ENCODE measurements at places on chromosomes 7 and 10.

DNA sequence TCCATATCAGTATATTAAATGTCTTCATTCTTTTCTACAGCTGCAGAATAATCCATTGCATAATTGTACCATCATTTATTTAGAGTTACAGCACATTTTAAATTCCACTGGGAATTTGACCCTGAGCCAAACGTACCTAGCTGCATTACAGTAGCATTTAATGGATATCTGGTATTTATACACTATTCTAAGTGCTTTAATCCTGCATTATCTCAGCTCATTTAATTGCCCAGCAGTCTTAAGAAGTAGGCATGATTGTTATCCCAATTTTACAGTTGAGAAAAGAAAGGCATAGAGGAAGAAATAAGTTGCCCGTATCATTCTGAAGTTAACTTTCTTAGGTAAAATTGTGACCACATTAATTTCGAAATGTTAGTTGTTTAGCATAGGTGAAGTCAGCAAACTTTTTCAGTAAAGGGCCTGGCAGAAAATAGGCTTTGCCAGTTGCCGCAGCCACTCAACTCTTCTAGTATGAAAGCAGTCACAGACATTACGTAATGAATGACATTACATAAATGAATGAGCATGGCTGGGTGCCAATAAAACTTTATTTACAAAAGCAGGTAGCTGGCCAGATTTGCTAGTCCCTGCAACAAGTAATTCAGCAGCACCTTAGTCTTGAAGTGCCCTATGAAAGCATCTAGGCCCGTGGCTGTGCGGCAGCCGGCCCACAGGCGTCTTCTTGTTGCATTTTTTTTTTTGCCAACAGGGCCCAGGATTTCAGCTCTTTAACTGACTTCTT, 30.0 kb downstream of the GUSB start:
- no peak for DNase-seq

GRCh38 chr10:53284615-53285182, 512.1 kb upstream of the MBL2 start:
- no peak for DNase-seq

- no peak for DNase-seq
Measured at GRCh38 chr10:88080213-88080612, 216.8 kb downstream of the PTEN start.

DNA sequence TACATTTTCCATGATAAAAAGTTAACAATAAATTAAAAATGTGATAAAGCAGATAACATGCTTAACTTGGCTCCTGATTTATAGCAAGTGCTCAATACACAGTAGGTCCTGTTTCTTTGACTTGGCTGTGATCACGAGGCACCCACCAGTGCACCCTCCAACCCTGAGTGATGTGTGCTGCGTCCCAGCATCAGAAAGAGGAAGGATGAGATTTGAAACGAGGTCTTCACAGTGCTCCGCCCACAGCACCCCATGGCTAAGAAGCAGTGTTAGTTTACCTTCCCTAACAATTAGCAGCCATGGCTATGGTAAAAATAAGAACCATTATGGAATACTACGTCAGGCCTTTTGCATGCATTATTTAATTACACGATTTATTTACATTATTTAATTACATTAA, 292.0 kb upstream of the ZMIZ1 start:
- peak; percentile 9 for DNase-seq

DNA sequence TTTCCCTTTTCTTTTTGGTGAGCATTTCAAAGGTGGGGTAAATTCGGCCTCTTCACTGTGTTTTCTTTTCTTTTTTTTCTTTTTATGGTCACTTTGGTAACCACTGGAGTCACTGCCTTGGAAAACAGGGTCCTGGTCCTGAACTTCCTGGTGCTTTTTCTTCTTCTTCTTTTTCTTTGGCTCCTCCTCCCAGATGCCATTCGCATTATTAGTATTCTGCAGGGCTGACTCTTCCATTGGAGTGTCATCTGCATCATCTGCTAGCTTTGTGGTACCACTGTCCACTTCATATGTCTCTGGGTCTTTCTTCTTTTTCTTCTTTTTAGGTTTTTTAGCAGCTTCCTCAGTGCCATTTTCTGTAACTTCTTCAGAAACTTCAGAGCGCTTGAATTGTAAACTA, 10.5 kb downstream of the POLR1F start:
- no peak for DNase-seq

DNA sequence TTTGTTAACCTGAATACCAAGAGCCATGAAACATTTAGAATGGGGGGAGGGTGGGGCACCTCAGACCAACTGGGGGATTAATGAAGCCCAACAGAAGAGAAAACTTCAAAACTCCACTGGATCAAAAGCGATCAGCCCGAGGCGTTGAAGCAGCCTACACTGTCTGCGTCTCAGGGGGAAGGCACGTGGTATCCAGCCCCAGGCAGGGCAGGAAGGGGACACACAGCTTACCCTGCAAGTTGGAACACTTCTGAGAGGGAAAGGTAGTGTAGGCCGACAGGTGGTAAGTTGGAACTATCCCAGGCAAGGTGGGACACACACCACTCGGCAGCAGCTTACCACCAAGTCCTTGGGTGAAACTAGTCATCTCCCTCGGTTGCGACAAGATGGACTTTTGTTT, 102.9 kb downstream of the TAX1BP1 start:
- no peak for DNase-seq

- peak; percentile 70 for DNase-seq
Measured at GRCh38 chr10:103580430-103580829, 86.9 kb downstream of the NEURL1 start.

DNA sequence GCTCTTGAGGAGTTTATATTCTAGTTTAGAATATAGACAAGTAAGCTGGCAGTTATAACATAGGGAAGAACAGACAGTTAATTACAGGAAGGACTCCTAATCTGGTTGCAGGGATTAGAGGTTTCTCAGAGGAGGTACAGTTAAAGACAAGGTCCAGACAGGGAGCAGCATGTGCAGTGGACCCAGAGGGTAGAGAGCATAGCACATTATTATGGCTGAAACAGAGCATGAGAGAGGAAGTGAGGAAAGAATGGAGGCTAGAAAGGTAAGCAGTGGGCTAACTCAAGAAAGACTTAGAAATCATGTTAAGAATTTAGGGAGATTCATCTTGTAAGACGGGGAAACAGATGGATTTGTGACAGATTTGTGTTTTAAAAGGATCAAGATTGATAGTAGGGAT, 9.7 kb downstream of the MIOS start:
- DNase-seq = no peak

DNA sequence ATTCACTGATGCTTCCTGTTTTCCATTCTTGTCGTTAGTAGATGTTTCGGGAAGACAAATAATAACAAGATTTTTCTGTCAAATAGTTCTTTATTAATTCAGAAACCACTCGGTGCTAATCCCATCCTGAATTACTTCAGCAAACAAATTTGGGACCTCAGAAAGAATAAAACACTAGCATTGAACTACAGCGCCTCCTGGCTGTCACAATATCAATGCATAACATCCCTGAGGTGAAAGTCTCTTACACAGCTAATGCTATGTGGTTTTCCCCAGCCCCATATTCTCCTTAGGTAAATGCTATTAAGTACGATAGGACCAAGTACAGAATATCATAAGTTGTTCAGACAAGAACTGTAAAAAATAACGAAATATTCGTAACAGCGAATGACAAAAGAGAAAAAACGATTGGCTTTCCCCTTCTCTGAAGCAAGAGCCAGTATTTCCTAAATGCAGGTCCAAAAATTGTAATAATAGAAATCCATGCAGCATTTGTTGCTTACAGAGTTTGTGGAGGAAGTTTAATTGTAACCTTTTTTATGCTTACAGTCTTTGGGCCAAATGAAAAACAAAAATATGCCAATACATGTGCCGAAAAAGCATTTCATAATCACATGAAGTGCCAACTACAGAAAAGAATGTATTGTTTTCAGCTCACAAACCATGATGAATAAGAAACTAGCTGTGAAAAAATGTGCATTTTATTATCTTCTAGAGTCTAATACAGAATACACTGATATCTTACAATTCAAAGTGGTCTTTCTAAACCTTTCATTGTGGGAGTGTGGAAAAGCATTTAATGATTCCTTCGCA, 47.3 kb downstream of the MYPN start:
- peak; percentile 68 for DNase-seq

DNA sequence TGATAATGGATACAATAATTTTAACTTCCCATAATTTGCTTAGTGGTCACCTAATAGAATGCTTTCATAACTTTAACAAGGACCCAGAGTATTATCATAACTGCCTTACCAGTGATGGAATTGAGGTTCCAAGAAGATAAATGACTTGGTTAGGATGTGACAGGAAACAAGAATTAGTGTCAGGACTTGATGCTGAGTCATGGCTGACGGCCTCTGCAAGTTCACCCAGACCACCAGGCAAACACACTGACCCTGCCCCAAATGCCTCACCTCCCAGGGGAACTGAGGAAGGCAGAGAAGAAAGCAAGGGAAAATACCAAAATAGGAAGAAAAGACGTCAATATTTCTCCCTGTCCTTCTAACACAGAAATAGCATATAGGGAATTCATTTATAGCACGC, 636.3 kb downstream of the PARD3 start:
- no peak for DNase-seq

DNA sequence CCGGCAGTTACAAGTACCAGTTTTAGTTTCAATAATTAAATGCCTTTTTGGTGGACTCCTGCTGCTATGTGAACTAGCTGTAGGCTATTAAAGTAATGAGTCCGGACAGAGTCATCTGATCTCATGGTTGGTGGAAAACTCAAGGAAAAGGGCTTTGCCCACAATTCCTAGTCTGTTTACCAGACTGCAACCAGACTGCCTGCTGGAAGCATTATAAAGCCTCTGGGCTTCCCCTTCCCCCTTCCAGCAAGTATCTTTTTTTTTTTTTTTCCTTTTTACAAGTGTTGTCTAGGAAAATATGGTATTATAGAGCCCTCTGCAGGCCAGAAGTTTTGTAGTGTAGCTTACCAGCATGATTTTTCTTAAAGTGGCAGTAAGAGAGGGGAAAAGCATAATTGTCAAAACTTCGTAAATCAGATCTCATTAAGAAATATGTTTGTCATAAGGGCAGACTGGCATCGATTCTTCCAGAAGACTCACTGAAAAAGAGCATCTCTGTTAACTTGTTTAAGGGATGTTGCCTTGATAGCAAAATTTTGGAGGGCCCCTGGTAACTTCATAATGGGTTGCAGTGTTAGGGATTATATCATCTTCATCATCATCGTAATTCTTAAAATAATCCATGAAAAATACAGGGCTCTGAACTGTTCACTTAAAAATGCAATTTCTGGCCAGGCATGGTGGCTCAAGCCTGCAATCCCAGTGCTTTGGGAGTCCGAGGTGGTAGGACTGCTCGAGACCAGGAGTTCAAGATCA, 181.3 kb downstream of the TAX1BP1 start:
- peak; percentile 73 for DNase-seq

- no peak for DNase-seq
Measured at GRCh38 chr7:30894009-30894408, 17.6 kb upstream of the AQP1 start.

- DNase-seq = no peak
Measured at GRCh38 chr7:77783545-77783944, 14.7 kb downstream of the TMEM60 start.

DNA sequence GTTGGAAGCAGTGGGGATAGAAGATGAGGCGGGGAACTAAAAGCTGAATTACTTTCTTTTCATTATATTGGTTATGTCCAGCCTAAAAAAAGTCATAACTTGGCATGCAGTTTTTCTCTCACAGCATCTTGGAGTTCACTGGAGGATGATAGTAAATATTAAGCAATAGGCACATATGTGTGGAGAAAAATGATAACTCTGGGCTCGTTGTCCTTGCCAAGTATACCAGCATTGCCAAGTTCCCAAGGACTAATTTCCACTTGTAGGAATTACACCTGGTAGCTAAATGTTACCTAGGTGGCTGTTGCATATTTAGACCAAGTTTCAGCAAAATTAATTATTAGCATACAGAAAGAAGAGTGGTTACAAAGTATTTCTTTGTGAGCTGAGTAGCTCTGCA, 1007.6 kb downstream of the ANKRD7 start:
- DNase-seq = no peak

- DNase-seq = peak; percentile 78
Measured at GRCh38 chr10:34739915-34740314, 75.2 kb downstream of the PARD3 start.

- no peak for DNase-seq
Measured at GRCh38 chr10:119657725-119658124, 6.5 kb downstream of the BAG3 start.

GRCh38 chr10:33042565-33042964, 84.5 kb upstream of the ITGB1 start:
- no peak for DNase-seq

DNA sequence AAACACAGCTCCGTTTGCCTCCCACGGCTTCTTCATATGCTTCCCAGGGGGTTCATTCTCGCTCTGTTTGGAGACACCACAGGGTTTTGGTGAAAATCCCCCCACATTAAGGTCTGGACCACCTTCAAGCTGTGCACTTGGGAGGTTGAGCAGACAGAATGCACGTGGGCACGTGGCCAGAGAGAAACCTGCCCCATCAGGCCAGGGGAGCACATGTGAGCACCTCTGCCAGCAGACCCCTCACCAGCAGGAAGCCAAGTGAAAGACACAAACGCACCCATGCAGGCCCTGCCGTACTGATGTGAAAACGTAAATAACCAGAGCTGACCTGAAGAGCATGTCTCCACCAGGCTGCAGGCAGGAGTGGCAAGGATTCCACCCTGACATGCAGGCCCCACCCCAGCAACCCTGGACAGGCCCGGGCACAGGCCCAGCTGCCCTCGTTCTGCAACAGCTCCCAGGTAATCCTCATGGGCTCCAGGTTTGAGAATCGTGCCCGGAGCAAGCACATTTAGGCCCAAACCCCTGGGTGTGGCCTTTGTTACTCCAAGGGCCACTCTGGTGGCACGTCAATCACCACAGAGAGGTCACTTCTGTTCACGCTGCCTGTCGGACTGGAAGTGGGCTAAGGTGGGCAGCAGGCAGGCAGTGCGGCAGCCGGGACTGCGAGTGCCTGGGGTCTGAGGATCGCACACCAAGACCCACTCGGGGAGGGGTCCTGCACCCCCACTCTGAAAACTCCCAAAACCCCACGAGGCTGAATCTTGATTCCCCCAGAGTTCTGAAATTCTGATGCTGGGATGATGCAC, 184.4 kb downstream of the PTPRN2 start:
- no peak for DNase-seq

GRCh38 chr10:26457088-26457487, 18.9 kb downstream of the APBB1IP start:
- no peak for DNase-seq

- DNase-seq = peak; percentile 57
Measured at GRCh38 chr7:4610768-4611467, 71.2 kb upstream of the FOXK1 start.

- DNase-seq = no peak
Measured at GRCh38 chr10:75432176-75432575, 752 bp downstream of the LRMDA start.

DNA sequence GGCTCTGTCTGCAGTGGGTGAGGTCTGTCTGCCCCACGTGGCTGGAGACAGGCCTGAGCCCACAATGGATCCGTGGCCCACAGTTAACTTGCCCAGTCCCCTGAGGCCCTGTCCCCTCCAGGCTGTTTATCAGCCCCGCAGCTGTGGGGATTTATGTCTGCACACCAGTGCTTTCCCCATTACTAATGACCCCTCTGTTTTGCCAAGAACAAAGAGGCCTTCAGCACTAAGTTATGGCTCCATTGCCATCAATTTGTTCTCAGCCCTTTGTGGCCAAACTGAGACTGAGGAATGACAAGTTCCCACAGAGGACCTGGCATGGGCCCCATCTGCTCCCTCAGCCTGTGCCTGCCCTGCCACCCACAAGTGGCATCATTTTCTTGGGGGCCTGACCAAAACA, 138.2 kb downstream of the C10orf105 start:
- DNase-seq = no peak

GRCh38 chr10:75528392-75528791, 97.0 kb downstream of the LRMDA start:
- no peak for DNase-seq
